Natural killer cell treated with Interleukin-12 subunit alpha and Interleukin-12 subunit beta and Interleukin-15 and Interleukin-18, amount 100 ng/mL, for 72 hours (primary cell): ENCODE measurements at places on chromosomes 13 and 19. TPM values are rescaled to one million over a fixed set of nuclear protein-coding genes. Genes with fewer than 3 reads are reported as not detected.

DNA sequence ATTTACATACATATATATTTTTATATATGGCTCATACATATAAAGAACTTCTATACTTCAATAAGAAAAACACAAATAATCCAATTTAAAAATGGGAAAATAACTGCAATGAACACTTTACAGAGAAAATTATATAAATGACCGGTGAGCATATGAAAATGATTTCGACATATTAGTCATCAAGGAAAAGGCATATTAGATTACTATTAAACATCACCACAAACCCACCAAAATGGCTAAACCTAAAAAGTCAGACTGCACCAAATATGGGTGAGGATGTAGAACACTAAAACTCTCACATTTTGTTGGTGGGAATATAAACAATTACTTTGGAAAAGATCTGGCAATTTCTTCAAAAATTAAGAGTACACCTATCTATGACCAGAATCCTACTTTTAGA is 316.2 kb downstream of the ENOX1 start:
- H3K36me3 ChIP-seq = no peaks in the 10 kb centered on the region
- no peak for DNase-seq
- H3K27me3 ChIP-seq = peaks cover 28% of the 10 kb centered on the region

- no peak overlapping the region for H3K27ac ChIP-seq
- no peak for DNase-seq
- peaks cover 31% of the 10 kb centered on the region for H3K27me3 ChIP-seq
- H3K4me3 ChIP-seq = no peak overlapping the region
- no peaks in the 10 kb centered on the region for H3K4me1 ChIP-seq
- no peaks in the 10 kb centered on the region for H3K36me3 ChIP-seq
These were observed 10.8 kb downstream of the WASF3 start for GRCh38 chr13:26568132-26568815.

DNA sequence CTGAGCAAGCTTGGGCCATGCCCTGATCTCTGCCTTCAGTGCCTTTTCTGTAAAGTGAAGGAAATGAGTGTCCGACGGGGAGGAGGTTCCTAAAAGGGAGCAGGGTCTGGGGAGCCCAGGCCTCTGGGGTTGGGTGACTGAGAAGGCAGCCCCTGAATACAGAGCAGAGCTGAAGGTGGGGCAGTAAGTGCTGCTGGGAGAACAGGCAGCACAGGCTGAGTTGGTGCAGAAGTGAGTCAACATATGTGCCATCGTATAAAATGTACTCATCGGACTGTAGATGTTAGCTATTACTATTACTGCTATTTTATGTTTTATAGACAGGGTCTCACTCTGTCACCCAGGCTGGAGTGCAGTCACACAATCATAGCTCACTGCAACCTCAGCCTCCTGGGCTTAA is 1.0 kb upstream of the HAMP start:
- H3K27ac ChIP-seq = no peak overlapping the region
- no peak for DNase-seq
- no peaks in the 10 kb centered on the region for H3K4me1 ChIP-seq
- no peak overlapping the region for H3K4me3 ChIP-seq

- no peaks in the 10 kb centered on the region for H3K4me1 ChIP-seq
- H3K36me3 ChIP-seq = no peaks in the 10 kb centered on the region
- H3K27ac ChIP-seq = no peak overlapping the region
- H3K27me3 ChIP-seq = no peaks in the 10 kb centered on the region
These were observed 16.9 kb downstream of the PEX11G start for GRCh38 chr19:7471696-7472615.

DNA sequence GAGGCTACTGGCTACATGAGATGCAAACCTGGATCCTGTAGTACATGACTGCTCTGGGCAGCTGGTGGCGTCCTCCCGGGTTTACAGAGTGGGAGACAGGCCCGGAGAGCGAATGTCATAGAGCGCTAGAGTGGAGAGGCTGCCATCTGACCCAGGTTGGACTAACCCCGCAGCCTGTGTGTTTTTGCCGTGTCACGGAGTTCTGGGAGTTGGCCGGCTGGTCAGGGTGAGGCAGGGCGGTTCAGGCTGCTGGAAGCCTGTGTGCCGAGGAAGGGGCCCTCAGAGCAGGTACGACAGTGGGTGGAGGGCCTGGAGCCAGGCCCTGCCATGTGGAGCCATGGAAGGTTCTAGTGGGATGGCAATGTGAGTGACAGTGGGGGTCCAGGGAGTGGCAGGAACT is 12.5 kb downstream of the CRTC1 start:
- no peaks in the 10 kb centered on the region for H3K36me3 ChIP-seq
- H3K27me3 ChIP-seq = no peaks in the 10 kb centered on the region
- H3K27ac ChIP-seq = no peak overlapping the region
- H3K4me1 ChIP-seq = peaks cover 20% of the 10 kb centered on the region
- no peak for DNase-seq

DNA sequence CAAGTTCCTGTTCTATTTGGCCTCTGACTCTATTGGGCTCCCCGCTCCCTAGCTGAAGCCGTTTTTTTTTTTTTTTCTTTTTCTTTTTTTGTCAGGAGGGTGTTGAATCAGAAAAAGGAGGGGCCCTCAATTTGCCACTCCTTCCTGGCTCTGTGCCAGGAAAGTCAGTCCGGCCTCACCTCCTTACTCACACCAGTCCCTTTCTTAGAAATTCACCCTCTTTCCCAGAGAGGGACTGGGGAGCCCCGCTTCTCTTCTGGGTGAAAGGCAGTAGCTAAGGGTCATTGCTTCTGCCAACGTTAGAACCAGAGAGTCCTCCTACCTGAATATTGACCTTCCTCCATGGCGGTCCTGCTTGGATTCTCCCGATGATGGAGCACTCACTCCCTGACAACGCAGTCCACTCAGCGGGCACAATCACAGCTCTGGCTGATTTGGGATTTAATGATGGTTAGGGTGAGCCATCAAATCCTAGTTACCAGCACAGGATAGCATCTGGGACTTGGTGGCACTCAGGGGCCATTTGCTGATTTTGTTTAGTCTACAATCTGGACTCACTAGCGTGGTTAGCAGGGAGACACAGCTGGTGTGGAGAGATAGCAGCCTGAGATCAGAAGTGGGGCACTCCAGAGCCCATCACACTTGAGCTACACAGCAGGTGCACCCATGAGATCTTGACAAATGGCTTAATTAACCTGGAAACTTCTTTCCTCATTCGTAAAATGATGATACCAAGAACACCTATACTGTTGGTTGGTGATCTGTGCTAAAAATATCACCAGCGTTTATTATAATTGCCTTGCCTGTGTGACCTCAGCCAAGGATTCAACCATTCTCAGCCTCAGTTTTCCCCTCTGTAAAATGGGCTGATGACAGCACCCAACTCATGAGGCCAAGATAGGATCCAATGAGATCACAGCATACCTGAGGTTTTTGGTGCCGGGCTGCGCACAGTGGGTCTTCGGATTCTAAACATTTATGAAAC is 2.2 kb downstream of the FCER2 start:
- DNase-seq = no peak
- no peak overlapping the region for H3K4me3 ChIP-seq
- H3K4me1 ChIP-seq = peaks cover 14% of the 10 kb centered on the region
- peaks cover 23% of the 10 kb centered on the region for H3K27me3 ChIP-seq
- peak overlapping the region; percentile 35 for H3K27ac ChIP-seq

GRCh38 chr13:109788372-109789111 is 2.2 kb upstream of the IRS2 start:
- H3K36me3 ChIP-seq = no peaks in the 10 kb centered on the region
- no peak overlapping the region for H3K27ac ChIP-seq
- H3K27me3 ChIP-seq = peaks cover 24% of the 10 kb centered on the region
- no peak for DNase-seq
- H3K4me3 ChIP-seq = peak overlapping the region; percentile 21

- peak overlapping the region; percentile 77 for H3K27ac ChIP-seq
- DNase-seq = no peak
- peaks cover 4% of the 10 kb centered on the region for H3K27me3 ChIP-seq
These were observed 269.3 kb downstream of the KCNRG start for GRCh38 chr13:50284540-50284939.

Gene PSG11
- total RNA-seq = not detected

Gene CGB1
- not detected for total RNA-seq

Gene TMEM238
- total RNA-seq = 5.2 TPM

Gene PNMA8A
- not detected for total RNA-seq
